ENCODE measurements at places on chromosomes 13 and 19.

GRCh38 chr19:56176881-56177280 lies 1.1 kb downstream of the GALP start:
- no peak for DNase-seq

- DNase-seq = no peak
Measured at GRCh38 chr13:36981156-36981743, 17.9 kb downstream of the ALG5 start.

DNA sequence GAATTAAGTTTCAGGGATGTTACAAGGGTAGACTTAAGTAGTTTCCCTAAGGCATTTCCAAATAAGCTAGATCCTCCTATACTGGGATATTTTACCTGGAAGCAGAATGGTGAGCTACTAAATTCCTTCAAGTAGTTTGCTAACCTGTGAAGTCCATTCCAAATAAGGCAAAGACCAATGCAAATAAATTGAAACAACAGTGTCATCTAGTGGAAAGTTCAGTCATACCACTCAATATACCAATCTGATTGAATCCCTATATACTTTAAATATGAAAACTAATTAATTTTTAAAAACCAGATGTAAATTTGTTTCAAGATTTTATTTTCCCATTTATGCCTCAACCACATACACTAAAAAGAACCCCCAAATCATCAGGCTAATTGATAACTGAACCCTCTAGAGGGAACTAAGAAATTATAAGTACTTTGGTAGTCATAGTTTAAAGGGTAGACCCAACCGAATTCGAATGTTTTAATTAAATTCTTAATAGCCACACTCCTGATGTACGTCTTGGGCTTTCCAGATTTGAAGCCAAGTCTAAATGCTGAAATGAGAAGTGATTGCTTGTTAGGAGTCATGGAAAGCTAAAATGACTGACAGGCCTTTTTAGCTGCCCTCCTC lies 223.7 kb downstream of the TBC1D4 start:
- DNase-seq = no peak

GRCh38 chr13:57633141-57633949 lies 1.8 kb downstream of the PCDH17 start:
- DNase-seq = no peak

Data from ureter (tissue), 1 donor.